BE2C (cell line): ENCODE measurements at places on chromosomes 3 and 15.

GRCh38 chr3:170418422-170419398, at the start of gene CLDN11:
Gene CLDN11 (plus strand): TSS chr3:170418868. CDS start chr3:170419067, 199 bp downstream.
- DNase-seq, result peak; percentile 76

DNA sequence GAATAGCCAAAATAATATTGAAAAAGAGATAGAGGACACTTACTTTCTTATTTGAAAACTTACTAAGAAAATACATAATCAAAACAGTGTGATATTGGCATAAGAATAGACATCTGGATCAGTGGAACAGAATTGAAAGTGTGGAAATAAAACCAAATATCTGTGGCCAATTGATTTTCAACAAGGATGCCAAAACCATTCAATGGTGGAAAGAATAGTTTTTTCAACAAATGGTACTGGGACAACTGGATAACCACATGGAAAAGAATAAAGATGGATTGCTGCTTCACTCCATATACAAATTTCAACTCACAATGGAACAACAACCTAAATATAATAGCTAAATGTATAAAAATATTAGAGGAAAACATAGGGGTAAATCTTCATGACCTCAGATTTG, 152.5 kb upstream of the GPR149 start:
- DNase-seq, result no peak

DNA sequence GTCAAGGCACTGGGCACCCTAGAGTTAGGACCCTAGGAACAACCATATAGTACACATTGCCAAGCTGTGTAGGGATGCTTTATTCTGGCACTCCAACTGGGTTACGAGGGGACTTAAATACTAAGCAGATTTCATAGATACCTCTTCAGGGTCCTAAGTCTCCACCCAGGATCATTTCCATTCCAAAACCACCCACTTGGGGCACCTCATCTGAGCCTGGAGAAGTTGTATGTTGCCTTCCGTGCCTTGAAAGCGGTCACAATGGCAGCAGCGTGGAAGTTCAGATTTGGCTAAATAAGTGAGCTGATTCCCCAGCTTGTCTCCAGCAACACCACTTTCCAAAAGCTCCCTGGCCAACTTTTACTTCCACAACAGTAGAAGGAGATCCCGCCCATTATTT, 4.6 kb downstream of the TMEM202 start:
- no peak for DNase-seq

DNA sequence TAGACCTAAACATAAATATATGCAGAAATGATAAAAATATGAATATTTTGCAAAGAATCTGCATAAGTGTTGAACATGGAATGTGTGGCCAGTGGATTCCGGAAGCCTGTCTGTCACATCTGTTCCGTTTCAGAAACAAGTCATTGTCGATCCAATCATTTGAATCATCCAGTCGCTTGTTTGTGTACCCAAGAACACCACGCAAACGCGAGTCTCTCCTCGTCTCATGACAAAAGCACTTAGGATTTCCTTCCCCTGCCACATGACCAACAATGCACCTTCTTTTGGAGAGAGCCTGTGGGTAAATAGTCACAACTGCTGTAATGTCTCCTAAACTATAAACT, 80.2 kb downstream of the FMN1 start:
- DNase-seq, result no peak

DNA sequence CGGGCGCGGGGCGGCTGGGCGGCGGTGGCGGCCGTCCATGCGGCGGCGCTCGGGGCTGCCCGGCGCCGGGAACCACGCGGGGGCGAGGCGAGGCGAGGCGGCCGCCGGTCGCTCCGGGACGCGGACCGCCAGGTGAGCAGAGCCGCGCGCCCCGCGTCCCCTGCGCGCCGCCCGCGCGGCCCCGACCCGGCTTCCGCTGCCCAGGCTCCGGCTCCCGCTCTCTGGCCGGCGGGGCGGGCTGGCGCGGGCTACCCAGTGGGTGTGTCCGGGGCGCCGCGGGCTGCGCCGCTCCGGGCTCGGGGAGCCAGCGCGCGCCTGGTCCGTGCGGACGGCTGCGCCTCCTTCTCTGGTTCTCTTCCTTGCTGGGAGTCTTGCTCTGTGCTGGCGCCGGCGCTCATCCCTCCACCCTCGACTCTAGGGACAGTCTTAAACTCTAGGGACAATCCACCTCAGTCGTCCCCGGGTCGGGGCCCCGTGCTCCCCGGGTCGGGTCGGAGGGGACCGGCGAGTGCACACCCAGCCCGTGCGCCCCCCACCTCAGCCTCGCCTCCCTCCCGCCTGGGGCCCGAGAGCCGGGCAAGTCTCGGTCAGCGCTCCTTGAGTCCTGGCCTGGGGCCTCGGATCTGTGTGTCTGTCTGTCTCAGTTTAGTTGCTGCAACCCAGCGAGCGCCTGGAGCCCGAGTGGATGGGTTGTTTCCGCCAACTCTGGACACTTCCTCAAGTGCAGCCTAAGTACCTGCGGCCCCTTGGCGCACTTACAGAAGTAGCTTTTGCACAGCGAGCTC, 488 bp downstream of the THSD4 start:
- peak; percentile 39 for DNase-seq

- DNase-seq, result peak; percentile 31
These were observed 55.1 kb upstream of the PLXNA1 start for GRCh38 chr3:126927846-126928245.

DNA sequence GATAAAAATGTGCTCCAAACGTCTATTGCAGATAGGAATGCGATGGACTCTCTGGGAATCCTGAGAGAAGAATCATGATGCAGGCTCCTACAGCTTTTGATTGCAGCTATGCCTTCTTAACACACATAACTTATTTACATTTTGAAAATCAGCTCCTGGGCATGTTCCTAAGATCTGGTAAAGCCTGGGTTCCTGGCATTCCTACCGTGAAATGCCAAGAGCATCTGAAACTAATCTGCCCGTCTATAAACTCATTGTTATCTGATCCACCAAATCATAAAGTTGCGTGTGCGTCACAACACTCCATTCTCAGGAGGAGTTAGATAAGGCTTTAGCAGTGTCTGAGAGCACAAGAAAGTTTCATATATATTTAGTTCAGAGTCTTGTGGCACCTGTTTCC, 79.0 kb upstream of the VGLL3 start:
- DNase-seq, result no peak

DNA sequence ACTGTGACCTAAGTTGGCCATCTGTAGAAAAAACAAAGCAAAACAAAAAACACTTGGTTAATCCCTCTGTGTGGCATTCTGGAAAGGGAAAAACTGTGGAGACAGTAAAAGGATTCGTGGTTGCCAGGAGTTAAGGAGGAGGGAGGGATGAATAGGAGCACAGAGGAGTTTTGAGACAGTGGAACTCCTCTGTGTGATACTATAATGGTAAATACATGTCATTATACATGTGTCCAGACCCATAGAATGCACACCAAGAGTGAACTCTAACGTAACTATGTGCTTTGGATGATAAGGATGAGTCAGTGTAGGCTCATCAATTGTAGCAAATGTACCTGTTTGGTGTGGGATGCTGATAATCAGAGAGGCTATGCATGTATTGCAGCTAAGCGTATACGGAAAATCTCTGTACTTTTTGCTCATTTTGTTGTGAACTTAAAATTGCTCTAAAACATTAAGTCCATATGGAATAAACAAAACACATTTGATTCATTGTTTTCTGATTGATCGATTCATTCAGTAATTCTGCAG, 33.4 kb downstream of the RAP2B start:
- DNase-seq, result no peak

DNA sequence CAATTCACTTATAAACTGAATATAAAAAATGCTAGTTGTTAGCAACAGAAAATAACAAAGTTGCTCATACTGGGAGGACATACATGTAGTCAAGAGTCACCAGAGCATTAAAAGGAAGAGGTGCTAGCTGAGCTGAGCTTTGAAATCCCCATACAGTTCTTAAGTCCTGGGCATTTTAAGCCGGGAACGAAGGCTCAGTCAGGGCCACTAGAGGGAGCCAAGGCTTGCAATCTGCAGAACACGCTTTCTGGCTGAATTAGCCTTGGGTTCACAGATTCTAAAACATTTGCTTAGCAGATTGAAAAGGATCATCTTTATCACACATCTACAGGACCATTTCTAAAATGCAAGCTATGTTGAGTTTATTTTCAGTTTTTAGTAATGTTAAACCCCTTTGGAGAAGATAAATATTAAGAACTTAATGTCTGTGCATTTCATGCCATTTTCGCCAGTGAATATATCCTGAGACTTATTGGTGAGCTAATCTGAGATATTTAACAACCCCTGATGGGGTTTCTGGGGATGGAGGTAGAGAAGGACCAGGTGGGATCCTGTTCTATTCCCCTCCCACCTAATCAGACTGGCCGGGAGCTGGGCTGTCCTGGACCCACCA, 26.3 kb upstream of the MNS1 start:
- DNase-seq, result peak; percentile 73

DNA sequence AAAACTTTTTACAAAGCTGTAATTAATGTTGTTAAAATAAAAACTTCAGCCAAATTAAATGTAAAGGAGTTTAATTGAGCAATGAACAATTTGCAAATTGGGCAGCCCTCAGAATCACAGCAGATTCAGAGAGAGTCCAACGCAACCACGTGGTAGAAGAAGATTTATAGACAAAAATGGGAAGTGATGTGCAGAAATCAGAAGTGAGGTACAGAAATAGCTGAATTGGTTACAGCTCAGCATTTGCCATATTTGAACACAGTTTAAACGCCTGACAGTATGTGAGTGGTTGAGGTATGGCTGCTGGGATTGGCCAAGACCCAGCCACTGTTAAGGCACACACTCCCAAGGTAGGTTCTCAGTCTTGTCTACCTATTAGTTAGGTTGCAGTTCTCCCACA, 14.4 kb upstream of the PLA2G4D start:
- no peak for DNase-seq

DNA sequence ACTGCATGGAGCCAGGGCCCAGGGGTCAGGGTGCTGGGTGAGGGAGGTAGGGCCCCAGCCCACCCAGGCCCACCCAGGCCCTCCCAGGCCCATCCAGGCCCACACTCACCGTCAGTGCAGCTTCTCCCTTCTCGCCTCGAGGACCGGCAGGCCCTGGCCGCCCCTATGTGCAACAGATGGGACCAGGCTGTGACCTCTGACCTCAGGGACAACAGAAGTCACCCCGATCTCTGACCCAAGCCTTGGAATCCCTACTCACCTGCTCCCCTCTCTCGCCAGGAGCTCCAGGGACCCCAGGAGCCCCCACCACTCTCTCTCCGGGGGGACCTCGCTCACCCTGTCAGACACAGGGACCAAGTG, 2.8 kb upstream of the UCN2 start:
- no peak for DNase-seq

GRCh38 chr3:35800960-35801459, 161.7 kb downstream of the ARPP21 start:
- no peak for DNase-seq

- no peak for DNase-seq
These were observed 42.7 kb downstream of the STT3B start for GRCh38 chr3:31575448-31575847.

DNA sequence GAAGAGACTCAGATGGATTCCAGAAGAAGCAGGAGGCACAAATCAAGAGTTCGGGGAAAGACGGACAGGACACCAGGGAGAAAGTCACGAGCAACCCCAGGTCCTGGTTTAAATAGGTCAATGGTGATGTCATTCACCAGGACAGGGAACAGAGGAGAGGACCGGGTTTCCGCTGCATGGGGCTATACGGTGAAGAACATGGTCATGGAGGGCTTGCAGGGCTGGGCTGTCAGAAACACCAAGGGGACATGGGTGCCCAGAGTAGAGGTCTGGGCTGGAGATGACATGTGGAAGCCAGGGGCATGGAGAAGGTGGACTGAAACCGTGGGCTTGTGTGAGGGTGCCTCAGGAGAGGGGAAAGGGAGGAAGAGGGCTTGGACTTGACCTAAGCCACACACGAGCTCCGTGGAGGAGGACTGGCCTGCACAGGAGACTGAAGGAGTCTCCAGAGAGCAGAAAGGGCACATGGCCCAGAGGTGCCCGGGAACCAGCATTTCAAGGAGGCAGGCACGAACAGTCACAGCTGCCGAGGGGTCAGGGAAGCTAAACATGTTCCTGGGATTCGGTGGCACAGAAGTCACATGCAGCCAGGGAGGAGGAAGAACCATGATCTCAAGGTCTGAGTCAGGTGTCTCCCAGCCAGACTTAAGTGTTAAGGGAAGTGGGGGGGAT, 54.2 kb upstream of the RPL32 start:
- no peak for DNase-seq

DNA sequence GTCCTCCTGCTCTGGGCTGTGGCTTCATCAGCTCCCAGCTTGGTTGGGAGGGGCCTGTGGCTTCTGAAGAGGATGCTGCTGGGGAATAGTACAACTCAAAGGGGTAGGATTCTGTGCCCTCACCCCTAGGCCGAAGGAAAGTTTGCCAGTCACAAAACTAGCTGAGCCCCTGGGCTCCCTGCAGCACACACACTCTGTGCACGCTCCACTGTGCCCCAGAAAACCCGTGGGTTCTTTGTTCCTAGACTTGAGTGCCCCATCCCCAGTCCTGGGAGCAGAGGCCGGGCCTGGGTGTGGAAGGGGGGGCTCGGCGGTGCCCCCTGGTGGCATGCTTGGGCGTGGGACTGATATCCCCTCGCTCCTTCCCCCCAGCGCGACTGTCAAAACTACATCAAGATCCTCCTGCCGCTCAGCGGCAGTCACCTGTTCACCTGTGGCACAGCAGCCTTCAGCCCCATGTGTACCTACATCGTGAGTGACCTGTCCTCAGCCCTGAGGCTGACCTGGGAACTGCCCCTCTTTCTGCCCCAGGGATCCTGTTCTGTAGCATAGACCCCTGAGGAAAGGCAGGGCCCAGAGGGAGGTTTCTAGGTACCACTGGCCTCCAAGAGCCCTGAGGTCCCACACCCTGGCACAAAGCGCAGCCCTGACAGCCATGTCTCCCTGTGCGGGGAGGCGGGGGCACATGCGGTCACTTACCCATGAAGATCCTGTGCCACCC, 14.2 kb downstream of the CIB1 start:
- DNase-seq, result peak; percentile 79

DNA sequence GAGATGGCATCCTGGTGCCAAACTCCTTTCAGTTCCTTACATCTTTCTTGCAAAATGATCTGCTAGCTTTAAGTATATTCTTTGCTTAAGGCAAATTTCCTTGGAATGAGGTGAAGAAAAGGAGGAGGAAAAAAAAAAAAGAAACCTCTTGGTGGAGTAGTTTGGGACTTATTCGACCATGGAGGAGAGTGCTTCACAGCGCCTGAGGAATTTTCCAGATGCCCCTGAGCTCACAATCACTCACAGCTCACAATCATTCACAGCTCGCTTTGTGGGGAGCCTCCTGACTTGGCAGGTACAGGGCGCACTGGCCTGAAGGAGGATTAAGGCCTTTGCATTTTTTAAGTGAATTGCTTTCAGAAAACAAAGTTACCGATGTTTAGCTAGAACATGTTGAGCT, 53.9 kb downstream of the BOC start:
- no peak for DNase-seq

DNA sequence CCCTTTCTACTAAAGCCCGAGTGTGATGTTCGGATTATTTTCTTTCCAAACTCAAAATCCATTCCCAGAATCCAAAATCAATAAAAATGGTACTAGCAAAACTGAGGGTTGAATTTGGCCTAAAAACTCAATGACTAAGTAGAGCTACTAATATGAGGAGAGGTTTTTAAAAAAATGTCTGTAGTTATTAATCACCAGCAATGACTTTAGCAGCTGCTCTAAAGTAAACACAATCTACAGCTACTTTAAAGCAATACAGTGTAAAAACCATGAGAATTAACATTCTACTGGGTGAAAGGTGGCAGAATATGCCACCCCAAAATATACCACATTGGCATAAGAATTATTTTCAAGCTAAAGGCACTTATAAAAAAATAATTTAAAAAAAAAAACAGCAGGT, 23.5 kb downstream of the FHIT start:
- DNase-seq, result no peak

GRCh38 chr3:5023777-5024346, 44.6 kb downstream of the BHLHE40 start:
- no peak for DNase-seq
